Inflammatory macrophage treated with lipopolysaccharide for 1 hour (primary cell): ENCODE measurements at places on chromosomes 1 and 21.

DNA sequence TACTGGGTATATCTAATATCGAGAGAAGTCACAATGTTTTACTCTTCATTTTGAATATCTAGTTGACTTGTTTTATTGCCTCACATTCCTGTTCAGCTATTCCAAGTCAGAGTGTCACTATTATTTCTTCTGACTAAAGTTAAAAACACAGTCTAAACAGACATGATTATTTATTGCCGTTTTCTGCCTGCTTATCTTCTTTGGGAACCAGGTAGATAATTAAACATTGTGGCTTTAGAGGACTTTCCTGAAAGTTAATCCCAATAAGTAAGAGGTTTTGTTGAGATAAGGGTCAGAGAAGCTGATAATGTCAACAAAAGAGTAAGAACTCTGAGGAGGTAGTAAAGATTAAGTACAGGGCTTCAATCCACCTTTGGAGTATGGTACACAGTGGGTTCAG lies 53.8 kb downstream of the PCNX2 start:
- DNase-seq: no peak

DNA sequence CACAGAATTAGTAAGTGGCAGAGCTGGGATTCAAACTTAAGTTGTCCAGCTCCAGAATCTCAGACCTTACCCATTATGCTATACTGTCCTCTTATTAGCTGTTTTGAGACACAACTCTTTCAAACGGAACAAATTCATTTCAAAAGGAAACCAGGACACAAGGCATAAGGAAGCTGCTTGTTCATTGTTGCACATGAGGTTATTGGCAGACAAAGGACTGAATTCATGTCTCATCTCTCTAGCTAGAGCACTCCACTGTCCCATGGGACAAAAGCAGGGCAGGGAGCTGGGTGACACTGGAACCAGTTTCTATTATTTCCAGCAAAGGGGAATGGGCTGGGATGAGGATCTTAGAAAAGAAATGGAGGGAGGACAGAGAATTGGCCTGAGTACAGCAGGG lies 26.4 kb downstream of the CHI3L2 start:
- no peak for DNase-seq

DNA sequence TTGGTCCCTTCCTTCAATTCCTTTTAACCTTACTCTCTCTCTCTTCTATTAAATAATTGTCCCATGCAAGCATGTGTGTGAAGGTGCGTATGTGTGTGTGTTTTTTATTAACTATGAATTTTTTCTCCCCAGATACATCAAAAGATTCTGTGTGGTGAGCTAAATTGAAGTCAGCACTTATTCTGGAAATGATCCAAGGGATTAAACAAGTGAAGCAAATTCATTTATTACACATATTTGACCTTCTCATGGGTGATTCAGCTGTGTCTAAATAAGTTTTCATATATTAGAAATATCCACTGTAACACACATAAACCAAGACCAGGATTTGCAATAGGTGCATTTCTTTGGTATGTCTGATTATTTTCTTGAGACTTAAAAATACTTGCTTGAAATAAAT lies 24.3 kb downstream of the CHODL start:
- DNase-seq: no peak

GRCh38 chr1:16174261-16174868 lies 18.5 kb upstream of the EPHA2 start:
- DNase-seq: no peak

DNA sequence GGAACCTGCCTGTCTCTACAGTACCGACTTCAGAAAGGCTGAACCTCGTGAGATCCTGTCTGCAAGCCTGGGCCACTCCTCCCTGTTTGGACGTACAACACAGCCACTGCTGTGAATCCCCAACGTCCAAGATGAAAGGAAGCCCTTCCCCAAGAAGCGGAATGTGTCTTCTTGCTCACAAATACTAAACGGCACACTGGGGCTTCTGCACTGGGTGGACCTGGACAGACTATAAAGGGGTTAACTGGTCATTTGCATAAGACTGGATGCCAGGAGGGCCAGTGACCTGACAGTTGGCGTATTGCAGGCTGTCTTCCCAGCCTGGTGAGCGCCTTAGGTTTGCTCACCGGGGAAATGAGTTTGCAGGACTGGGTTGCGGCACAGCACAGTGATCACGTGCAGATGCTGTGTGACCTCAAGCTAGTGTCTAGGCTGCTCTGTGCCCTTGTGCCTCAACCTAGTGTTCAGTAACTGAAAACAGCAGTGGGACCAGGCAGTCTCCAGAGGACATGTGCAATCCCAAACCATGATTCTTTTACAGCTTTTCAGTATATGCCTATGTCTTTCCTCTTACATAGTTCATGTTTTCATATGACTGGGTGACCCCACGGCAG lies 19.5 kb upstream of the AJAP1 start:
- DNase-seq: no peak

GRCh38 chr1:12087797-12088314 lies 24.8 kb downstream of the TNFRSF8 start:
- DNase-seq: peak; percentile 93

GRCh38 chr1:101175466-101175865 lies 61.4 kb upstream of the S1PR1 start:
- DNase-seq: no peak

- no peak for DNase-seq
Observed at GRCh38 chr1:193498088-193498655, 311.8 kb upstream of the B3GALT2 start.

DNA sequence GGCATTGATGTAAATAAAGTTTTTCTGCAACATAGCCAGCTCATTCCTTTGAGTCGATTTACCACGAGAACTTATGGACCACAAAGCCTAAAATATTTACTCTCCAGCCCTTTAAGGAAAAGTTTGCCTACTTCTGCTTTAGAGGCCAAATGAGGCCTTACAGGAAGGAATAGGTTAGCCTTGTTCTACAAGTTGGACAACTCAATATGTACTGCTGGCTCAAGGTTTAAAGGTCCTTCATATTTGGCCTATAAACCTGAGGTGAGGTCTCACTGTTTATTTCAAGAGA lies 144.5 kb upstream of the DNAH14 start:
- DNase-seq: no peak
